ENCODE measurements at places on chromosomes 6 and 20. TPM values are rescaled to one million over a fixed set of nuclear protein-coding genes. Genes with fewer than 3 reads are reported as not detected.

DNA sequence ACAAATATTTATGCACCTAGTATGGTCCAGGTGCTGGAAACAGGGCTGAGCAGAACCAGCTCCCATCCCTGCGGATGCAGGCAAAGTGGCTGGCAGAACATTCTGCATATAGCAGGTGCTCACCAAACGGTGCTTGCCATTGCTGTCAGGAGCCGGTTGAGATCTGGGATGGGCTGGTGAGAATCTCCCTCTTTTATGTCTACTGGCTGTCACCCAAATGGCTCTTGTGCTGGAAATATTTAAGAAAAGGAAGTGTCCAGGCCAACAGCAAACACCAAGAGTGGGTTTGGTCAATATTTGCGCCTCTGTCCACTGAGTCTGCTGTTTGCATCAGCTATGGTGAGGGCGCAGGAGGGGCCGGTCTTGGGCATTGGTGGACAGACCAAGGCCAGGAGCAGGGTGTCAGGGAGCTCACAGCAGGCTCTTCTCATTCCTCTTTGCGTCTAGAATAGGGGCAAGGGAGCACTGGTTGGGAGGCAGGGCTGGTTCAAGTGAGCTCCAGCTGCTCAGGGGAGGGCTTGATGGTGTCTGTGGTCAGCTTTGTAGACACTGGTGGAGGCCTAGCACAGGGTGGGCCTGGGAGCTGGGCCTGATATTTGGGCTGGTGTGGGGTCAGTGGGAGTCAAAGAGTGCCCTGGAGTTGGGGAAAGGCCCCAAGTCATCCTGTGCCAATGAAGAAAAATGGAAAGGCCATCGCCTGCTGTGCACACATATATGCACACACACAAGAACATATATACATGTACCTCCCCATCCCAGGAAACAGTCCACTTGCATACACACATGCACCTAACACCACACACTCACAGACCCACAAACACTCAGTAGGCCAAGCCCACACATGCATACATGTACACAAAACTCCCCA, 1.4 kb upstream of the BPIFB2 start:
- H3K27ac ChIP-seq, result no peak overlapping the region
- H3K27me3 ChIP-seq, result no peaks in the 10 kb centered on the region
- peaks cover 3% of the 10 kb centered on the region for H3K4me1 ChIP-seq
- H3K4me3 ChIP-seq, result no peak overlapping the region

- H3K27me3 ChIP-seq, result no peaks in the 10 kb centered on the region
- DNase-seq, result no peak
- no peaks in the 10 kb centered on the region for H3K36me3 ChIP-seq
- no peaks in the 10 kb centered on the region for H3K4me1 ChIP-seq
Measured at GRCh38 chr6:80922916-80923455, 816.5 kb downstream of the BCKDHB start.

- no peaks in the 10 kb centered on the region for H3K36me3 ChIP-seq
- no peaks in the 10 kb centered on the region for H3K27me3 ChIP-seq
- no peak overlapping the region for H3K27ac ChIP-seq
- DNase-seq, result no peak
Measured at GRCh38 chr6:169177516-169178166, 76.0 kb downstream of the THBS2 start.

DNA sequence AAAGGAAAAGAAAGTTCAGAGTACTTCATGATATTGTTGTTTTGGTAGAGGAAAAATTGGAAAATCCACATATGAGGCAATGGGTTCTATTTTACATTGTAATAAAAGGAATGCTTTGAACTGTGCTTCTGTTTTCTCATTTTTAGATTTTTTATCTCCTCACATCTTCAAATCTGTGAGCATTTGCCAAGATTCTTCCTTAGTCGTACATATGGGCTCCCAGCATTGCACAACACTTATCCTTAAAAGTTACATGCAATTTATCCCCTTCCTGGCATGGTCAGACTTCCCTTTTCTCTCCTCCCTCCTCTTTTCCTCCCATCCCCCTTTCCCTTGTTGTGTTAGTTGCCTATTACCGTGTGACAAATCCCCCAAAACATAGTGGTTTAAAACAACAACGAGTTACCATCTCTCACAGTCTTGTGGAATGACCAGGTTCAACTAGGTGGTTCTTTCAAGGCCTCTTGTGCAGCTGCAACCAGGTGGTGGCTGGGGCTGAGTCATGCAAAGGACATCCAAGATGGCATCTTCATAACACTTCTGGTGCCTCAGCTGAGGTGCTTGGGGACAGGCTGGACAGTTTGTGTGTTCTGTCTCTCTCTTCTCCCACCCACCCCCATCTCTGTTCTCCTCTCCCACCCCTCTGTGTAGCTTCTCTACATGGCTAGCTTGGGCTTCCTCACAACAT, 68.7 kb downstream of the TXNDC5 start:
- H3K4me3 ChIP-seq, result no peak overlapping the region
- H3K4me1 ChIP-seq, result no peaks in the 10 kb centered on the region
- H3K27ac ChIP-seq, result no peak overlapping the region

DNA sequence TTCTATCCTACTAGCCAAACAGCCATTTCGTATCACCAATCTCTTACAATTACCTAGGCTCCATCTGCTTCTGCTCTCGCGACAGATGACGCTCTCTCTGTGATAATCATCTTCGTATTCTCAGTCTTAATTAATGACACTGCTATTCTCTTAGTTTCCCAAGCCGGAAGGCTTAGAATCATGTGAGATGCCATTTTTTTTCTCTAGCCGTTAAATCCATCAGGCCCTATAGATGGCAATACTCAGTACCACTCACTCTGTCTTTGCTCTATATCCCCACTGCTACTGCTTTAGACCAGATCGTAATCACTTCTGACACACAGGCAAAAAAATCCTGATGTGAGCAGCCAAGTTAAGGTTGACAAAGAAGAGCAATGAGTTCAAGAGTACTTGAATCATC, 2.1 kb upstream of the THEMIS start:
- no peak overlapping the region for H3K4me3 ChIP-seq
- H3K4me1 ChIP-seq, result no peaks in the 10 kb centered on the region
- no peaks in the 10 kb centered on the region for H3K27me3 ChIP-seq
- H3K36me3 ChIP-seq, result no peaks in the 10 kb centered on the region

GRCh38 chr20:2692886-2693285, 306 bp downstream of the EBF4 start:
- H3K36me3 ChIP-seq, result no peaks in the 10 kb centered on the region
- no peak for DNase-seq
- no peak overlapping the region for H3K4me3 ChIP-seq
- H3K27me3 ChIP-seq, result no peaks in the 10 kb centered on the region
- H3K27ac ChIP-seq, result no peak overlapping the region
- peaks cover 7% of the 10 kb centered on the region for H3K4me1 ChIP-seq

GRCh38 chr6:136945072-136945471, 23.0 kb downstream of the SLC35D3 start:
- no peaks in the 10 kb centered on the region for H3K4me1 ChIP-seq
- no peaks in the 10 kb centered on the region for H3K27me3 ChIP-seq
- no peak overlapping the region for H3K27ac ChIP-seq

Gene OPRL1
- total RNA-seq, result 0.79 TPM

Gene TRDN
- 0.79 TPM for total RNA-seq

- no peak overlapping the region for H3K4me3 ChIP-seq
- no peak overlapping the region for H3K27ac ChIP-seq
- no peak for DNase-seq
Measured at GRCh38 chr6:39914239-39914638, 20.0 kb downstream of the MOCS1 start.

Gene IER3
- total RNA-seq, result 1.3 TPM

DNA sequence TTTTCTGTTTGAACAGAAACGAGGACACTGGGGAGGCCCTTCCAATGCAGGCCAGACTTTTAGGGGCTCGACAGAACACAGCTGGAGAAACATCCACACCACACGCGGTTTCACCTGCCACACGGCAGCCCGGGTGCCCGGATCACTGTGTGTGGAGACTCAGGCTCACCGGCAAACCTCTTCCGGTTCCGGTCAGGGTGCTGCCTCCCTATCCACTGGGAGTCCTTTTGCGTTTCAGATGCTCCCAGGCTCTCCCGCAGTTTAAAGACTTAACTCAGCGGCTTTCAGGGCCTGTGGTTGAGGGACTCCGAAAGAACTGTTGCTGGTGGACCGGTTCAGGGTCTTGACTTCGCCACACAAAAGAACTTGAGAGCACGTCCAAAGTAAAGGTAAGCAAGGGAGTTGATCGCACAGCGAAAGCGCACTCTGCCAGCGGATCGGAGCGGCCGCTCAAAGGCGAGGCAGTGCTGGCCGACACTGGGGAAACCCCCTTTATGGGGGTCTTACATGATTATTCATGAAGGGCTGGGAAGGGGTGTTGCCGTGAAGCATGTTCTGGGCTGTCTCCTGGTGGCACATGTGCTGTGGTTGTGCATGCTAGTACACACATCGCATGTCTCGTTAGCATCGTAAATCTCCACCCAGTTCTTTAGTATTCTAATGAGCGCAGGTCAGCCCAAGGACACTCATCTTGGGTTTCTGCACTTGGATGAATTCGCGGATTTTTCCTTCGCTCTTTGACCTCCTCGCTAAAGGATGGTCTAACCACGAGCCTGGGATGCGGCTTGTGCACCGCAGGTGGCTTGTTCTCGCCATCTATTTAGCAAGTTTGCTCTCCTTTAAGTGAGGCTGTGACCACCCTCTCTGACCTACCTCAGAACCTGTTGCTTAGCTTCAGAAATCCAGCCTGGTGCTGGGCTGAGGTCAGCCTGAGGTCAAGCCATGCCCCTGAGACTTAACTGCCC, 180.3 kb downstream of the CDH26 start:
- no peak for DNase-seq
- H3K27ac ChIP-seq, result no peak overlapping the region
- H3K4me3 ChIP-seq, result no peak overlapping the region

- H3K27me3 ChIP-seq, result peaks cover 10% of the 10 kb centered on the region
- no peaks in the 10 kb centered on the region for H3K4me1 ChIP-seq
- DNase-seq, result no peak
- H3K36me3 ChIP-seq, result no peaks in the 10 kb centered on the region
- H3K27ac ChIP-seq, result no peak overlapping the region
- H3K4me3 ChIP-seq, result no peak overlapping the region
Measured at GRCh38 chr6:99871641-99872040, 122.4 kb downstream of the MCHR2 start.

GRCh38 chr6:15330174-15330944, 84.5 kb downstream of the JARID2 start:
- no peaks in the 10 kb centered on the region for H3K36me3 ChIP-seq
- H3K27ac ChIP-seq, result no peak overlapping the region
- H3K4me3 ChIP-seq, result no peak overlapping the region
- DNase-seq, result no peak

DNA sequence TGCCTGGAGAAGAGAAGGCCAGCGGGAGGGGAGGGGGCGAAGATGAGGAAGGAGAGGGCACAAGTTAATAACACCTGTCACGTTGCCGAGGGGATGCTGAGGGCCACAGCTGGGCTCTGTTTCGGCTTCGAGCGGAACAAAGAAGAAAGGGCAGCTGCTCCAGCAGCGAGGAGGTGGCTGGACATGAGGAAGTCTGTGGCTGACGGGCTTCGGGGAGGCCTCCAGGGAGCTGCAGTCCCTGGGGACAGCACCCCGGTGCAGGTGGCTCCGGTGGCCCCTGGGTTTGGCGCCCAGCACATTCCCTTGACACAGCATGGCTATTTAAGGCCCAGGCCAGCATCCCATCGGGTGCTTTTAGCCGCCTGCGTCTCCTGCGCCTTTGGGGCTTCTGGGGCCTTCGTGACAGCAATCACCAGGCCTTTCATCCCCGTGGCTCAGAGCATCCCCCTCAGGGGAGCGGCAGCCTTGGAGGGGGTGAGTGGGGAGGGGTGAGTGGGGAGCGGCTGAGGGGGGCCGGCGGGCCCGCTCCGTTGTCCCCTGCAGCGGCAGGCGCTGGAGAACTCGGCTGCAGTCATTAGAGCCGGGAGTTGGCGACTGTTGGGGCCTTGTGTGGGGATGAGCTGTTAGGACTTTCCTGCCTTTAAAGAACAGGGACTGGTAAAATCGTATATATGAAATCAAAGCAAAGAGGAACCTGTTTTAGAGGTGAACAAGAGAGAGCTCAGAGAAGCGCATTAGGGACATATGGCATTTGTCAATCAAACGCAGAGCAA, 99.0 kb downstream of the TMEM242 start:
- peaks cover 6% of the 10 kb centered on the region for H3K4me1 ChIP-seq
- H3K4me3 ChIP-seq, result no peak overlapping the region
- no peak for DNase-seq
